ENCODE measurements at places on chromosomes 1 and 21.

DNA sequence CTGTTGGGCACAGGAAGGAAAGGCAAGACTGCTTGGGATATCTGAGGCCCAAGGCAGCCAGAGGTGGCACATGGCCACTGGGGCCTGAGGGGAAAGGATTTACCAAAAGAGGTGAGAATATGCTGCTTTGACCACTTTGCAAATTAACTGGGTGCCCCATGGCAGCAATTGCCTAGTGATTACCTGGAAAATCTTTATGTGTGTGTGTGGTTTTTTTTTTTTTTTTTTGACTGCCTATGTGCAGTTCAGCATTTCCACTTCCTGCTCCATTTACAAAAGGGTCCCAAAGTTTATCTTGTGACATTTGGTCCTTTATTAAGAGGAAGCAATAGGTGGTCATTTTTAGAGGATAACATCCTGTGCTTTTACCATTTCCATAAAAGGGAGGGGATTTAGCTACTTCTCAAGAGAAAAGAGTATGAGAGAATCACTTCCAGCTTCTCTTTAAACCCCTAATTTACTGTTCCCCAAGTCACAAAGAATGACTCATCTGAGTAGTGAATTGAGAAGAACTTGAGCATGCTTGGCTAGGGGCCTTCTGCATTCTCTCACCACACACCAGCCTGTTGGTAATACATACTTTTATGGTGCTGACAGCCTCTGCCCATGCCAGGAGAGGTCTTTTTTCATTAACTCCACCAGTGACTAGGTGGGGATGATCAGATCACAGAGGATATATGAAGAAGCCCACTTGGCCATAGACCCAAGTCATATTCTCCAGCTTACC, 52.1 kb downstream of the SYDE2 start:
- no peak for DNase-seq

GRCh38 chr1:59199719-59200376, 97.0 kb upstream of the FGGY start:
- DNase-seq = no peak

GRCh38 chr1:228211531-228212414, 3.9 kb downstream of the OBSCN start:
- DNase-seq = no peak

GRCh38 chr21:17903029-17903806, 84.1 kb upstream of the C21orf91 start:
- DNase-seq = peak; percentile 20

GRCh38 chr1:67441739-67442281, 11.6 kb upstream of the SERBP1 start:
- no peak for DNase-seq

DNA sequence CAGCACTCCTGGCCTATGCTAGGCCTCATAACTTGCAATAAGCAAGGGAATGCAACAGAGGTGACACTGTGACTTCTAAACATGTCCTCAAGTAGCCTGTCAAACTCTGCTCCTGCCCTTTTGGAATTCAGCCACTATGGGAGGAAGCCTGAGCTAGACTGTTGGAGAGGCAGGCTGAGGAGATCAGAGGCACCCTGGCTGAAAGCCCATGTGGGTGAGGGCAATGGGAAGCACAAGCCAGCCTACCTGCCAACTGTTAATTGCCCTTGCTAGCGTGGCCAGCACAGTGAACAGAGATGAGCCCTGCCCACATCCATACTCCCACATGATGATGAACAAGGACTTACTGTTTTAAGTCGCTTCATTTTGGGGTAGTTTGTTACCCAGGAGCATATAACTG, 17.7 kb downstream of the GNB1 start:
- DNase-seq = no peak

- DNase-seq = no peak
Observed at GRCh38 chr1:114002492-114003239, 23.4 kb downstream of the OLFML3 start.

DNA sequence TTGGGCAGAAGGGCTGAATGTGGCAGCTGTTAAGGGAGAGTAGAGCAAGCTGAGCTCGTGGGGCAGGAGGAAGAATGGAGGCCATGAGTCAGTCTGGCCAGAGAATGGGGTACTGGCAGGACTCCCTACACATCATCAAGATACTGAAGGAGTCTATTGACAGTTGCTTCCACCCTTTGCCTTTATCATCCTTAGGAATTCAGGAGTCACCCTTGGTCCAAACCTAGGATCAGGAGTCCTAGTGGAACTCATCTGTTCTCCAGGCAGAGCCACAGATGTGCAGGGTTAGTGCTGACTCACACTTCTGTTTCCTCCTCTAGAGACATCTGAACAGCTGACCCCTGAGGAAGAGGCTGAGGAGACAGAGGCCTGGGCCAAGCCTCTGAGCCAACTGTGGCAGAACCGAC, 18.7 kb upstream of the ST3GAL3 start:
- peak; percentile 46 for DNase-seq

DNA sequence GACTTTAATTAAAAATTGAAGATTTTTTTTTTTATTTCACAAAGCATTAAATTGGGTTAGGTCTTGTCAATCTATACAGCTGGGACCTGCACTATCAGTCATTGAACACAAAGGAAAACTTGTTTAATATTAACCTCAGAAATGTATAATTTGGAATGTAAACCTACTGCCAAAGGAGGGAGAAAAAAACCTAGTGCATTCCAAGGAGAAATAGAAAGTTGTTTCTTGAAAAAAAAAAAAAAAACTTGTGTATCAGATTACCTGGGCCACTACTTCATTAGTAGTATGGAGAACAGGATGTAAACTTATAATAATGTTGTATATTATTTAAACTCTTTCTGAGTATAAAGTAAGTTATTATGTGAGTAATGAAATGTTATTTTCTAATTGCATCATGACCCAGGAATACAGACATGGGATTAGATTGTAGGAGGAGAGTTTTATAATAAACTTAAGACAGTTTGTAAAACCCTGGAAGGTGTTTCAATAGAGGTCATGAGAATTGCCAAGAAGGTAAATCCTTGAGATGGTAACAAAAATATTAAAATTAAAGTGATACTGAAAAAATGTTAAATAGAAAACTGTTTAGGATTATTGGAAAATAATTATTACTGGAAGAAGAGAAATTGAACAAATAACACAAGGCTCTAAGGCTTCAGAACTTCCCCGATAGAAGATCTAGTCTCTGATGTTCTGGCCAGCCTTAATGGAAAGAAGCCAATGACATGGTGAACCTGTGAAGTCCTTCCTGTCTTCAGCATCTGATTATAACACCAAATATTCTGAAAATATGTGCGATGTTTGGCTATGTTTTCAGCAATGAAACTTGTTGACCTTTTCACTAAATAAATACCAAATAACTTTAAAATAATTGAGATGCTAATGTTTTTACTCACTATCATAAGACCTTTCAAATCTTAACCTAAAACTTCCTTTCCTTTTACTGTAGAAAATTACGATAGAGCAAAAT, 412.8 kb upstream of the LYPLAL1 start:
- no peak for DNase-seq

- no peak for DNase-seq
Observed at GRCh38 chr1:181504399-181504842, 21.1 kb downstream of the CACNA1E start.

GRCh38 chr1:57013522-57013921, 47.7 kb upstream of the C8B start:
- no peak for DNase-seq

GRCh38 chr1:198220428-198220827, 63.6 kb downstream of the NEK7 start:
- no peak for DNase-seq

GRCh38 chr21:34807146-34807880, 138.5 kb downstream of the CLIC6 start:
- peak; percentile 81 for DNase-seq

DNA sequence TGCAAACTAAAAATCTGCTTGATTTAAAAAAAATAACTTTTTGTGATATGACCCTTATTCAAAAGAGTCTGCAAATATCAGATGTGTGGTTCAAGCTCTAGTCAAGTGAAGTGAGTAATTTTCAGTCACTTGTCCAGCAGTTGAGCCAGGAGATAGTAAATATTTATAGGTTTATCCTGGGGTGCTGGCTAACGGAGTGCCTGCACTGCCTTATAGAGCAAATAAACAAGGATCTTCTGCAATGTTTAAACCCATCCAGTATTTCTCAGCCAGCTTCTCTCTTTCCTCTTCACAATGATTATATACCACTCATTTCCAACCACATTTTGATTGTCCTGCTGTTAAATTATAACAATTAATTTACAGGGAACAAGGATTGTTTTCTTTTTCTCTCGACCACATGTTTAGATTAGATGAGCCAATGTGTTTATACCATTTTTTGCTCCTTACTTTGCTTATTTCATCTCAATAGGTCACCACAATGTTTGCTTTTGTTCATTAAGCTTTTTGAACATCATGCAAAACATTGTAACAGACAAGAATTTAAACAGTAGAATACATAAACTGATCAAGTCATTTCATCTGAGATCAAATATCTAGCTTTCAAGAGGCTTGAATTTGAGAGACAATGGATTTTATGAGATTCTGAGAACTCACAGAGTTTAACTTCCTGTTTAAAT, 60.3 kb upstream of the GREM2 start:
- peak; percentile 26 for DNase-seq

DNA sequence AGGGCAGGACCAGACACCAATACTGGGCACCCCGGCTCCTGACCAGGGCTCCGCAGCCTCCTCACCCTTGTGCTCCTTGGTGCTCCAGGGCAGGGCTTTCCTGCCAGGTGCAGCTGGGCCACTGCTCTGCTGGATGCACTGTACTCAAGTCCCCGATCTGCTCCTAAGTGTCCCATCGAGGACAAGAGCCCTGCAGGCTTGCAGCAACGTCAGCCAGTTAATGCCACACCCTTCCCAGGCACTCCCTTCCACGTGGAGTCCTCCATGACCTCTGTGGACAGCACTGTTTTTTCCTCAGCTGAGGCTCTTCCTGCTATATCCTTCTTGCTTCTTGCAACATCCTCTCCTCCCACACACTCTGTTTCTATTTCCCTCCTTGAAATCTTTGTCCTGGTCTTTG, 94.0 kb upstream of the NGF start:
- no peak for DNase-seq

- DNase-seq = no peak
Observed at GRCh38 chr1:166379447-166379846, 212.6 kb upstream of the FAM78B start.

DNA sequence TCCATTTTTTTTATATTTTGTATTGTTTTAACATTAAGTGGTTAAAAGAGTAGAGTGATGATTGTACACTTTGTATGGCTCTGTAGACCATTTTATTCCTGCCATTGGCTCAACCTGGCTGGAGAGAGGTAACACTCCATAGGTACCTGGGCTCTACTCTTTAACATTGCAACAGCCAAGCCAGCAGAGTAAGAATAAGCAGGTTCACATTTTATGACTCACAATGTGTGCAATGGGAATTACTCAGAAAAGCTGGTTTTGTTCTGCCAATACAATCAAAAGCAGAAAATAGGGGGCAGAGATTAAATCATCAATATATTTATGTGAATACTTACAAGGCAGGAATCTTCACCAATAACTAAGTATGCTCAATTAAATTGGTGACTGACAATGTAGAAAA, 1324.0 kb downstream of the AMY1C start:
- no peak for DNase-seq

- DNase-seq = no peak
Observed at GRCh38 chr1:43058056-43058455, 99.4 kb upstream of the SLC2A1 start.

- DNase-seq = no peak
Observed at GRCh38 chr21:45461369-45461750, 56.4 kb downstream of the COL18A1 start.
